CD4-positive, alpha-beta T cell treated with Interleukin-15 for 4 hours (primary cell): ENCODE measurements at places on chromosomes 6 and 20.

DNA sequence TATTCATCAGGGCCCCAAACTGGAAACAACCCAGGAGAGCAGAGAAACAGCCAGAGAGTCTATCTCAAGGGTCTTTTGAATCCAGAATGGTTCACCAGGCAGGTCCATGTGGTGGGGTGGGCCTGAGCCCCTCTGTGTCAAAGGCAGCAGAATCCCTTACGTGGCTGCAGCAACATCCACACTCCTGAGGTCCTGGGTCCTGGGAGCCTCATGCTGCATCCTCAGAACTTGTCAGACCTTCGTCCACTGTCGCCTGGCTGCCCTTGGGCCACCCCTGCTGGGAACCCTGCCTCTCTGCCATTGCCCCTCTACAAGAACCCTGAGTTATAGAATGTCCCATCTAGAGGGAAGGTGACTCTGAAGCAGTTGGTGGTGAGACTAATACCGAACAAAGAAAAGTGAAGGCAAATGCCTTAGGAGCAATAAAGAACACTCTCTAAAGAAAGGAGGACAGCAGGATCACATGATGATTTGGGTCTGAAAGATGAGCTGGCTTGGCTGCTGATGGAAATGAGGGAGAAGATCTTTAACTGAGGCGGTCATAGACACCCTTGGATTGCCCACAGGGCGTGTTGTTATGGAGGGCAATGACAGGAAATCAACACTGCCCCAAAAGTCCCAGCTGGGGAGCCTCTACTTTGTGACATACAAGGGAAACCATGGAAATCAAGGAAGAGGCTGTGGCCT lies 161.2 kb downstream of the SYNDIG1 start:
- DNase-seq, result no peak

DNA sequence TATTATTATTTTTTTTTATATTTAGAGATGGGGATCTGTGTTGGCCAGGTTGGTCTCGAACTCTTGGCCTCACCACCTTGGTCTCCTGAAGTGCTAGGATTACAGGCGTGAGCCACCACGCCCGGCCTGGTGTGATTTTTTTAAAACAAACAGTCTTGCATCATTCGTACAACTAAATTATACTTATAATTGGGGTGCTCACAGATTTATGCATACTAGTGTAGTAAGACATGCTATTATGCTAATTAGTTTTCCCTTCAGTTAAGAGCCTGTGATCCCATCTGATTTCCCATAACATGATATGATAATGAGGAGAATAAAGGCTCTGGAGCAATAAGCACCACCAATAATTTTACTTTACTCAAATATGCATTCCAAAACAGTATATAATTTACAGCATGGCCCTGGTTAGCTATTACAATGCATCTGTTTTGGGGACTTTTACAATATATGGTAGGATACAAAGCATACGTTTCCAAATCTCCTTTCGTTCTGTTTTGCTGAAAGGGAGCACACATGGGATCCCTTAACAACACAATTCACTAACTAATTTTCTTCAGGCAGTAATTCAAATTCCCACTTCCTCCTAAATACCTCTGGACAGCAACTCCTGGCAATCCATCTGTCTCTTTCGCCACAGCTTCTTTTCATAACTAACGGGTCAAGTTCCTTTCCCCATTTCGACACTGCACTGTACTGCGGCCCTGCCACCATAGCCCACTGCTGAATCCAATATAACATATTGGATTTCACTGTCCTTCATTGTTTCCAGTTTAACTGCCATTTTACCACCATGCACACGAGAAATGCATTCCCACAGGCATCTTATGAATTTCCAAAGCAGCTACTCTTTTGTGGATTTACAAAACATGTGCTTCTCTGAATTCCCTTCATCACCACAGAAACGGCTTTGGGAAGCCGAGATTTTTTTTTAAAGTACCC lies 1.7 kb downstream of the NUDT3 start:
- DNase-seq, result no peak

DNA sequence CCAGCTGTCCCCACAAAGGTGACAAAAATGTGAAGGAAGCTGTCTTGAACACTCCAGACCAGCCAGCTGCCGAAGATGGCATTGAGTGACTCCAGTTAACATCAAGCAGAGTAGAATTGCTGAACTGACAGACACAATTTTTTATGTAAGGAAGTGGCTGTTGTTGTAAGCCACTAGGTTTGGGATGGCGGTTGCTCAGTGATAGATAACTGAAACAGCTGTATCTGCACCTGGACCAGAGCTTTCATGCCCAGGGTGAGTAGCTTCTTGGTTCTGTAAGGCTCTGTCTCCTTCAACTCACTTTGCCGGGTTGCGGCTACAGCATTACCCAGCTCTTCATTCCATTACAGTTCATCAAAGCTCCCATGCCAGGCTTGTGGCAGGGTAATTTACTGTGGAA lies 49.7 kb upstream of the DDR1 start:
- no peak for DNase-seq

DNA sequence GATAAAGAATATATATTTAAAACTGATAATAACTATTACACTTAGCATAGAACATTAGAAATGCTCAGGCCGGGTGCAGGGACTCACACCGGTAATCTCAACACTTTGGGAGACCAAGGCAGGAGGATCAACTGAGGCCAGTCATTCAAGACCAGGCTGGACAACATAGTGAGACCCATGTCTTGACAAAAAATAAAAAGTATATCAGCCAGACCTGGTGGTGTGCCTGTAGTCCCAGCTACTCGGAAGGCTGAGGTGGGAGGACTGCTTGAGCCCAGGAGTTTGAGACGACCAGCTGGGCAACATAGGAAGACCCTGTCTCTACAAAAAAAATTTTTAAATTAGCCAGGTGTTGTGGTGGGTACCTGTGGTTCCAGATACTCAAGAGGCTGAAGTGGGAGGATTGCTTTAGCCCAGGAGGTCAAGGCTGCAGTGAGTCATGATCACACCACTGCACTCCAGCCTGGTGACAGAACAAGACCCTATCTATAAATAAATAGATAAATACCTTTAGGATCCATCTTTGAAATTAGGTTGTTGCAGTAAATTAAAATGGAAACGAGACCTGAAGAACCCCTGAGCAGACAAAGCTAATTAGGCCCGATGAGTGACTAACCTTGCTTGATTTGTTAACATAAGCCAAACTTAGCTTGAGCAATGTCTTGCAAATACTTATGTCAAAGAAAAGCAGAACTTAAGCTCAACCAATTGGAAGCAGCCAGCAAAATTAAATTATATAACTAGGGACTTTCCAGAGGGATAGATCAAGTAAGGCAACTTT lies 75.8 kb upstream of the E2F3 start:
- no peak for DNase-seq

- no peak for DNase-seq
Measured at GRCh38 chr6:19753826-19754225, 83.3 kb upstream of the ID4 start.

DNA sequence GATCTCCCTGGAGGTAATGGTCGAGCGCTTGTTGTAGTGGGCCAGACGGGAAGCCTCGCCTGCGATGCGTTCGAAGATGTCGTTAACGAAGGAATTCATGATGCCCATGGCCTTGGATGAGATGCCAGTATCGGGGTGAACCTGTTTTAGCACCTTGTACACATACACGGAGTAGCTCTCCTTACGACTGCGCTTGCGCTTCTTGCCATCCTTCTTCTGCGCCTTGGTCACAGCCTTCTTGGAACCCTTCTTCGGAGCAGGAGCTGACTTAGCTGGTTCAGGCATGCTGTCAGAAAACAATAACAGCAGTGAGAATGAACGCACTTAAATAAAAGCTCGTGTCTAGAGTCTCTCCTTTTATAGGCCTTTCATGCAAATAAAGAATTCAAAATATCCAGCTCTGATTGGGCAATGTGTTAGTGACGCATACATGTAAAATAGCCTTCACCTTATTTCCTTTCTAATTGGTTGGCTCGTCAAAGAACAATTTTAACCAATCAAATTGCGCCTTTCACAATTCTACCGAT lies 129.2 kb downstream of the HFE start:
- DNase-seq, result peak; percentile 94

DNA sequence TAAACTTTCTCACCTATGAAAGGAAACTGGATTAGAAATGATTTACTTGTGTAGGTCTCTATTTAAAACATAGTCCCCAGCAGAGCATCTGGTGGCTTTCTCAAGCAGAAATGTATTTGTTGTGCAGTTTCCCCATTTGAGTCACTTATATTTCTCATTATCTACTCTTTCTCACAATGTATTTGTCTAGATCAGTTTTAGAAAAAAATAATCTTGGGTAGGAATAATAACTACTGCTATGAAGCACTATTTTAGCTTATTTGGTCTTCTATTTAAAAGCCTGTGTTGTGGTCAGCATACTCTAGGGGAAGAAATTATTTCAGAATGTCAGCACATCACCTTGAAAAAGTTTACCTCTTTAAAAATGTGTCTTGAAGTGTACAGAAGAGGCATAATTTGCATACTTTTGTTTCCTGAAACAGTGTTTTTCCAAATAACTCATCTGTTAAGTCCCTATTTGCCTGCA lies 60.9 kb upstream of the PRL start:
- DNase-seq, result no peak

- DNase-seq, result no peak
Measured at GRCh38 chr6:161271343-161272030, 2.4 kb downstream of the AGPAT4 start.

GRCh38 chr6:32752580-32752979 lies 10.8 kb downstream of the HLA-DQB2 start:
- no peak for DNase-seq

DNA sequence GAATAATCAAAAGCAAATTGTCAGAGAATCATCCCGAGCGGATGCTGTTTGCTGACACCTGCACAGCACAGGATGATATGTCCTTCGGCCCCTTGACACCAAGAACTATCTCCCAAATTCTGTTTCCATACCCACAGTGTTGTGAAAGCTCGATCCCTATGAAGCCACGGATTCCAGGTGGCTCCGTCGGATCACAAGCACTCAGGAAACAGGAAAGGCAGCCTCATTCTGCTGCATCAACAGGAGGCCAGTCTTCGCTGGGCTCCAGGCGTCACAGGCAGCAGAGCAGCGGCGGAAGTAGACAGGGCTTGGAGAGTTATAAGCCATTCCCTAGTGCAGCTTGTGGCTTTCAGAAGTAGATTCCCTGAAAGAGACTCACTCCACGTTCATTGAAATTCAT lies 342.3 kb downstream of the C6orf118 start:
- no peak for DNase-seq

DNA sequence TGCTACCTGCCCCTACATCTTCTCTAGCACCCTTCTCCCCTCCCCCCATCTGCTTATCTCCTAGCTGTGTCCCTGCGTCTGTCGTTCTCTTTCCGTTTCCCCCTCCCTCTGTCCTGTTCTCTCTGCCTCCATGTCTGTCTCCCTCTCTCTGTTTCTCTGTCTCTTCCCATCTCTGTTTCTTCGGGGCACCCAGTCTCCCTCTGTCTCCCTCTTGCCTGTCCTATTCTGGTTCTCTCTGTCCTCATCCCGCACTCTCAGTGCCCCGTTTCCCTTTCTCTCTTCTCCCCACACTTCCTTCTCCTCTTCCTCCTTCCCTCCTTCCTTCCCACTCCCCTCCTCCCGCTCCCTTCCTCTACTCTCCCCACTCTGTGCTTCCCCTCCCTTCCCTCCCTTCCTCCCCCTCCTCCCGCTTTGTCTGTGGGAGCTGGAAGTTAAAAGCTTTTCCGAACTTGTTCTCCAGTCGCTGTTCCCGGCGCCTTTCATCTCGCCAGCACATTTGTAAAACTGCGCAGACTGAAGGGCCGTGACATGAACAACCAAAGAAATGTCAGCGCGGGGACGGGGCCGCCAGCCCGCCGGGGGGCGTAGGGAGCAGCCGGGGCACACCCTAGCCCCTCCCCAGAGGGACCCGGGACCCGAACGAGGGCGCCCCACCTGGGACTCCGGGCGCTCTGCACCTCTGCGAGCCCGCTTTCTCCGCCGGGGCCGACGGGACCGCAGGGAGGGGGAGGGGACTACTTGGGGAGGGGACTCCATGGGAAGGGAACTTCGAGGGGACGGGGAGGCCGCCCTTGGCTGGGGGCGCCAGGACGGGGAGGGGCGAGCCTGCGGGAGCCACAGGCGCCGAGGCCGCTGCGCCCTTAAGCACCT lies 4.0 kb upstream of the CDH22 start:
- DNase-seq, result no peak

DNA sequence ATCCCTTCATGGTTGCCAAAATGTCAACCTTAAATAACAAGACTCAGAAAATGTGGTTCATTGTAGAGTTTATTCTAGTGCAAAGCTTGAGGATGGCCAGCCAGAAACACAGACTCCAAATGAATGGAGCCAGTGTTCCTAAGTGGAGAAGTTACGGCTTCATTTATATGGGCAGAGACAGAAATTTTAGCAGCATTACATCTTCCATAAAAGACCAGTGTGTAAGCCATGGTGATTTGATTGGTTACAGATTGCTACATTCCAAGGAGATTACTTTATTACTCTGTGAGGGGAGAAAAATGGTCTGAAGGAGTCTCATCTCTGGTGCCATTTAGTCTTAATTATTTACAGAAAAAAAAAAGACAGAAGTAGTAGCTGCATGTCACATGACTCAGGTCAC lies 97.8 kb downstream of the OTOR start:
- DNase-seq, result no peak

DNA sequence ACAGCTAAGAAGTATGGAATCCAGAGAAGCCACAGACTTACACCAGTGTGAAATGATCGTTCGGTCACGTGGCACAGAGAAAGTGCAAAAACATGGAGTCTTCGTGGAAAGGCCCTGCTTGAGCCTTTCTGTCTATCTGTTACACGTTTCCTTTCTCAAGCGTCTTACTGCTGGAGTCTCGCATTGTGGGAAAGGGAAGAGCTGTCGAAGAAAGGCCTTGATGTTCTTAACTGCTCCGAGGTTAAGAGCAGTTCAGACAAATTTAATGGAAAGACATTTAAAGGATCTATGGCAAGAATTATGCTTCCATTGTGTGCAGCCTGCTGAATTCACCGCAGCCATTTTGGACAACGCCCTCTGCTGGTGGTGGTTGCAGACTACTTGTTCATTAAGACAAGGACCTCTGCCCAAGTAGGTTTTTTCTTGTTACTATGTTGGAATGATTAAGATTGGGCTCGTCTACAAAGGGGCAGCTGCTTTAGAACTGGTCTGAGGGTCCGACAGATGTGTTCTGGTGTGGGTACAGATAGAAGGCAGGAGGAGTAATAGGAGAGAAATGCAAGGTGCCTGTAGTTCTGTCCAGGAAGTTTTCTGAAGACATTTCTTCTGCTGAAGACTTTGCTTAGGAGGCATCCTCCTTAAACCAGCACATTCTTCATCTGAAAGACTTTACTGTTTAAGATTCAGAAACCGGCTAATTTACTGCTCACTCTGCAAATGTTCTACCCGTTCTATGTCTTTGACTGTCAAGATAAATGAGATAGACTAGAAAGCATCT lies 24.7 kb upstream of the CCN6 start:
- peak; percentile 67 for DNase-seq

DNA sequence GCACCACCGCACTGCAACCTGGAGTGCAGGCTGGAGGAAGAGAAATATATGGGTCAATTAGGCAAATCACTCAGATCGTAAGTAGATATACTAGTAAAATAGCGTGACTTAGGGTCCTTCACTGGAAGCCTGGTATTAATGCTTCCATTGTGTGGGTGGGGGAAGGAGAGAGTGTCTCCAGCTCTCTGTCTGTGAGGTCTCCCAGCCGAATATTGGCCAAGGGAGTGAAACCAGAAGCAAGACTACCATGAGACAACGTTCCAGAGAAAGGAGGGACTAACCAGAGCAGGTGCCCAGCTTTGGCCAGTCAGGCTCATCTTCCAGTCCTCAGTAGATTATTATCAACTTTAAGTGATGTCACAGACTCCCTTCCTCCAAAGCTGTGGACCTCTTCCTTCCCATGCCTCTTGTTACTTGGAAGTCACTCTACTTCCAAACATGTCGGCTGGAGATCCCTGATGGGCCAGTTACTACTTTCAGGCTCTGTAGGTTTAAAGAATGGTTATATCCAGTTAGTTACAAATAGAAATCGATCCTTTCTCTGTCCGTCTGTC lies 28.8 kb downstream of the MTHFD1L start:
- DNase-seq, result no peak
